Hematopoietic multipotent progenitor cell treated with erythropoietin and hydrocortisone succinate and interleukin-3 and kit ligand, for 8 days (in vitro differentiated cells): ENCODE measurements at places on chromosomes 16 and 17.
A peak's percentile ranks its signal among the peaks of the same experiment; 100 is the strongest.

GRCh38 chr17:77645072-77646045, 313.1 kb upstream of the TNRC6C start:
- peak; percentile 27 for DNase-seq

DNA sequence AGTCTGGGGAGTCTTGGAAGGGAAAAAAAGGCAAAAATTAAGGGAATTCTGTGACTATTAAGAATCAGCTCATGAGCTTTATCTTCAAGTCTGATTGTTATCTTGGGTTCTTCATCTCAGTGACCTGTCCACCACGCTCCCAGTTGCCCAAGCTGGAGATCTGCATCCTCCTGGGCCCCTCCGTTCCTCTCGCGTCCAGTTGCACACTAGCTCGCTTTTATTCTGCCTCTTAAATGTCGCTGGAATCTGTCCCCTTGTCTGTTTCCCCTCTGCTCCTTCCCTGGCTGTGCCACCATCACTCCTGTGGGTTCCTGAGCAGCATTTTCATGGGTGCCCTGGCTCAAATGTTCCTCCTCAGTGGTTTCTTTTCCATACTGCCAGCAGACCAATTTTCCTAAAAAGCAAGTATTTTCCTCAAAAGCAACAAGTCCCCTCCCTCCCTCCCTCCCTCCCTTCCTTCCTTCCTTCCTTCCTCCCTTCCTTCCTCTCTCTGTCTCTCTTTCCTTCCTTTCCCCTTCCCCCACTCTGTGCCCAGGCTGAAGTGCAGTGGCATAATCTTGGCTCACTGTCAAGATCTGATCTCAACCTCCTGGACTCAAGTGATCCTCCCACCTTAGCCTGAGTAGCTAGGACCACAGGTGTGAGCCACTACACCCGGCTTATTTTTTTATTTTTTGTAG, 1.4 kb downstream of the ENDOV start:
- no peak for DNase-seq

DNA sequence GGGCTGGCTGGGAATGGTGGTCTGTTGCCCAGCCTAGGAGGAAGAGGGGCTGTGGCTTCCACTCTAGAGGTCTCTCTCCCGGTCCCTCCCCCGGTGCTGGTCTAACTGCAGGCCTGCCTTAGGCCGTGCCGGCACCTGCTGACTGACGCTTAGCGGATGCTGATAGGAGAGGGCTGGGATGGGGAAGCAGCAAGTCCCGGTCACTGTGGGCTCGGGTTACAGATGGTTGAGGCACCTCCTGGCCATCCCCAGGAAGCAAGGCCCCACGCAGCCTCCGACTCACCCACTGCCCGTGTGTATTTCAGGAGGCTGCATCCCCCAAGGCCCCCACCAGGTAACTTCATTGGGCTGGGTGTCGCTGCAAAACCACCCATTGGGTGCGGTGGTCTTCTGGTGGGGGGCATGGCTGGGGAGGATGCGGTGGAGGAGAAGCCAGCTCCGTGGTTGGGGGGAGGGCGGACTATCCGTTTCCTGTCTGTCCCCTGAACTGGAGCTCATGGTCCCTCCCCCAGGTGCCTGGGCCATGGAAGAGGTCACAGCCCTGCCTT, 278.9 kb downstream of the SEC14L1 start:
- no peak for DNase-seq

- DNase-seq, result no peak
These were observed 132.5 kb downstream of the CNTNAP4 start for GRCh38 chr16:76409706-76410105.

- DNase-seq, result no peak
These were observed 64.2 kb upstream of the FAM20A start for GRCh38 chr17:68665373-68665772.

- DNase-seq, result no peak
These were observed 8.2 kb downstream of the ITGAM start for GRCh38 chr16:31268033-31268365.

DNA sequence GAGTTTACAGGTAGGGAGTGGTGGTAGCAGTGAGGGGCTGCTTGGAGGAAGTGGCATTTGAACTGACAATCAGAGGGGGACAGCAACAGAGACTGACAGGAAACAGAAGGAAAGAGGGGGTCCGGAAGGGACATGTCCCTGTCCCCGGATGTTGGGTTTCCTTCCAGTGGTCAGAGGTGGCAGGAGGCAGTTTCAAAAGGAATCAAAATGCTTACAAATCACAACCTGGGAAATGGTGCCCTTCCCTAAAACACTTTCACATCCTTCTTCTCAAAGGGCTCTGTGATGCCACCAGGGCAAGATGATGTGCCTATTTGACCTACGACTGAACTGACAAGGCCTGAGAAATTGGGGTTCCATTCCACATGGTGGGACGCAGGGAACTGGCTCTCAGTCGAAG, 19.7 kb downstream of the ADGRG1 start:
- DNase-seq, result no peak

DNA sequence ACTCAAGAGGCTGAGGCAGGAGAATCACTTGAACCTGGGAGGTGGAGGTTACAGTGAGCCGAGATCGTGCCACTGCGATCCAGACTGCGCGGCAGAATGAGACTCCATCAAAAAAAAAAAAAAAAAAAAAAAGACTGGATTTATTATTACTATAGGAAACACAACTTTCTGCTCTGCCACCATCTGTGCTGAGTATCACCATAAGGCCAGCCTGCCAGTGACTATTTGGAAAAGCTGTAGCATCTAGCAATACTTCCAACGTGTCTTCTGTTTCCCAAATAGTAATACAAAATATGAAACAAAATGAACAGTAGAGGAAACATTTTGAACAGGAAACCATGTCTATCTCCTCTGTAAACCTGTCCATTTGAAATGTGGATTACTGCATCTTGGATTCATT, 43.6 kb upstream of the CRYM start:
- DNase-seq, result no peak

GRCh38 chr16:30937692-30938091, 11.2 kb upstream of the ORAI3 start:
- DNase-seq, result no peak

GRCh38 chr17:8798846-8799569, at the start of gene MFSD6L:
Gene MFSD6L (minus strand): TSS chr17:8799365. CDS start chr17:8799120, 245 bp downstream.
- DNase-seq, result no peak

- no peak for DNase-seq
These were observed 621.0 kb downstream of the WWOX start for GRCh38 chr16:78720416-78720815.

DNA sequence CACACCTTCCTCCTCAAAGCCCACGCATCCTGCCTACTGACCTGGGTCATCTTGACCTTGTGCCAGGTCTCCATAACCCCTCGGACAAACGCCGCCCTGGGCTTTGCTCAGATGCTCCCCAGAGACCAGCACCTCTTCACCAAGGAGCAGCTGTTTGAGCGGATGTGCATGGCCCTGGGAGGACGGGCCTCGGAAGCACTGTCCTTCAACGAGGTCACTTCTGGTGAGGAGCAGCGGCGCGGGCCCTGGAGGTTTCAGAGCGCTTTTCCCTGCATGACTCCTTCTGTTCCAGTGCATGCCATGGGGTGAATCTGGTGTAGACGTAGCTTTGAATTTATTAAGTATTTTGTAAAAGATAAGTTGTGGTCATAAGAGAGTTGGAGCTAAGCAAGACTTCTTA, 7.6 kb upstream of the RPL13 start:
- DNase-seq, result no peak
